ENCODE measurements at places on chromosomes 5 and 9.

DNA sequence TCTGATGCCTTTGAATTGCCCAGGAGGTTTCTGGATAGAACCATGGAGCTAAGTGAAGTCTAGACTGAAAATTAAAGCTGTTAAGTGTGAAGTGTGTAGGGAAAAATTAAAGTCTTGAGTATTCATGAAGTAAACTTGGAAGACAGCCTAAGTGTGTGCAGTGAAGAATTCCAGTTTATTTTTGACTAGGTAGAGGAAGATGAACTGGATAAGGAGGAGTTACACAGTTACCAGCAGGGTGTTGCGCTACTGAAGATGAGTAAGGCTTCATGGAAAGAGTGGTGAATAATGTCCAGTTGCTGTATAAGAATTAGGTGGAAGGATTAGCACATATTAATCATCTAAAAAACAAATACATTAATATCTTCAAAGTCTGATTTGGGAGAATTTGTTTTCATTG, 5.7 kb upstream of the CHD1 start:
- no peak for DNase-seq

DNA sequence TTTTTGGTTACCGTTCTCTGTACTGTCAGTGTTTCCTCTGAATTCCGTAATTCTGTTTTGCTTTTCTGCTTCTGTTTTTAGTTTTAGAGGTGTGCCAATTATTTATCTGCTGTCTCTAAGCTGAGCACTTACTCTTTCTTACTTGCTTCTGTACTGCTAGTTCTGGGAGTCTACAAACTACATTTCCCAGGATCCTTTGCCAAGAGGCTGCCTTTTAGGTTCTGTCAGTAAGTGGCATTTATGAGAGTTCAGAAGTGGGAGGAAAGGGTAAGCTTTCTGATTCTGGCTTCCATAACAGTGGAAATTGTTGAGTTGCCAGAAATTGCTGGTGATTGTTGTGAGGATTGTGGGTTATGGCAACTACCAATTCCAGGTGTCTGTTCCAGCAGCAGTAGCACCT, 102.4 kb downstream of the OSTF1 start:
- no peak for DNase-seq

DNA sequence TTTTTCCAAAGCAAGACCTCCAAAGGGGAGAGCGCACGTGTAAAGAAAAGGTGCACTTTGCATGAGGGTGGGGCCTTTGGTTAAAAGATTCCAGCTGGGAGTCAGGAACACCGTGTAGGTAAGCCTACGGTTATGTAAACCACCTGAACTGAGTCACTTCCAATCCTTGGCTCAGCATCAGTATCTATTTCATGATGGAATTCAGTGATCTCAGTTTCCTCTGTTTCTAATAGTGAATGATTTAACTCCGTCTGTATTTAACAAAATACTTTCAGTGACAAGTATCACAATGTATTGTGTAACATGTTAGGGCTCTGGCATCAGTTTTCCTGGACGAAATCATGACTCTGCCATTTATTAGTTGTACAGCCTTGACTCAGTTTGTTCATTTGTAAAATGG, 1.3 kb upstream of the SVEP1 start:
- DNase-seq = no peak

DNA sequence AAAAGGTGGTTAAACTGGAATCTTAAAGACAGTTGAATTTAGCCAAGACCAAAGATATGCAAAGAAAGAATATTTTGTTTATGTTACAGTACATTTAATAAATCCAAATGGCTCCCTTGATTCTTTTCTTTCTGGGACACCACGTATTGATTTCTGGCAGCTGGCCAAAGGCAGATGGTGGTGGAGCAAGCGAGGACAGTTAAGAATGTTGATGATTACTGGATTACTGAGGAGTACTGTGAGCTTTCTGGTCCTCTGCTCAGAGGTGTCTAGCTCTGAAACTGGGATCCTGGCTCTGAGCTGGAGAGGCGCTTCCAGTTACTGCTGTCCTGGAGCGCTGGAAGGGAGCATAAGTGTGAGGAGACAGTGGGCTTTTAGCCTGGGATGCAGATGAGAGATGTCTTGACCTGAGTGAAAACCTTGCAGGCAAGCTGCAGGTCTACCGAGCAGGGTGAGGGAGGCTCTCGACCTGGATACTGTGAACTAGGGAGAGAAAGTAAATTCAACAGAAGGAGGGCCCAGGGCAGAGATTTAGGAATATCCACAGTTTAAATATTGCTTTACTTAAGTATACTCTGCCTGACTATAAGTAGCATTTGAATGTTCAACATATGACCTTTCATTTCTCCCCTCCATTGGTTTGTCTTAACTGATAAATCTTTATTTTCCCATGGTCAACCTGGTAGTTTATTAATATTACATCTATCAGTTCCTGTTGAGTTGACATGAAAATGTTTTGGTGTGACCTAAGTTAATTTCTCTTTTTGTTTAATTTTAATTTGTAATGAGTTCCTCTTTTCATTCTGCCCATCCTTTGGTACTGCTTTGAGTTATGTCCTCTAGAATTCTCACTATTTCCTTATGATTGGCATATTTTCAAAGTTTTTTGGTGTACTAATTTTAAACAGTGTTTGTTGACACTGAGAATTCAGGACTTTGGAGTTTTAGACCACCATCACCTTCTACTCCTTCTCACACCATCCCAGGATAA, 3.7 kb downstream of the SYK start:
- no peak for DNase-seq

DNA sequence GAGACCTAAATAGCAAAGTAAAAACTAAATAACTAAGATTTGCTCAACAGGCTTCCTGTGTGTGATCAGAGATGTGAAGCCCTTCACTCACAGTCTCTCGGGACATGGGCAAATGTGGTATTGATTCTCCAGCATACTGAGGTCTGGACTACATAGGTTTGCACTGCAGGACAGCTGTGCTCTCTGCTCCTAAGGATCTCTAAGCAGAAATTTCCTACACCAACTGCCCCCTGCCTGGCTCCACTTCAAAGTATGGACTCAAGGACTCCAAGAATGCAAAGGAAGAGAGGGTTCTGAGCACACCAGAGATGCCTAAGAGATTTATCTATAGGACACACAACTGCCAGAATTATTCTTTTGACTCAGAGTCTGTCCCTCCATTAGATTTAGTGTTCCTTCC, 487.2 kb downstream of the SEMA5A start:
- DNase-seq = no peak

- DNase-seq = no peak
Measured at GRCh38 chr5:58898538-58898937, 315.7 kb downstream of the RAB3C start.

Data from stimulated activated CD8-positive, alpha-beta memory T cell treated with anti-CD3 and anti-CD28 coated beads, Interleukin-7, amount 100 ng/mL, for 1 hour (primary cell).